HL-60 (cell line): ENCODE measurements at places on chromosomes 16 and 17.

- DNase-seq, result peak; percentile 51
These were observed 22.2 kb downstream of the SERPINF1 start for GRCh38 chr17:1783834-1784611.

GRCh38 chr16:49158029-49158642 is 123.5 kb downstream of the CBLN1 start:
- peak; percentile 4 for DNase-seq

DNA sequence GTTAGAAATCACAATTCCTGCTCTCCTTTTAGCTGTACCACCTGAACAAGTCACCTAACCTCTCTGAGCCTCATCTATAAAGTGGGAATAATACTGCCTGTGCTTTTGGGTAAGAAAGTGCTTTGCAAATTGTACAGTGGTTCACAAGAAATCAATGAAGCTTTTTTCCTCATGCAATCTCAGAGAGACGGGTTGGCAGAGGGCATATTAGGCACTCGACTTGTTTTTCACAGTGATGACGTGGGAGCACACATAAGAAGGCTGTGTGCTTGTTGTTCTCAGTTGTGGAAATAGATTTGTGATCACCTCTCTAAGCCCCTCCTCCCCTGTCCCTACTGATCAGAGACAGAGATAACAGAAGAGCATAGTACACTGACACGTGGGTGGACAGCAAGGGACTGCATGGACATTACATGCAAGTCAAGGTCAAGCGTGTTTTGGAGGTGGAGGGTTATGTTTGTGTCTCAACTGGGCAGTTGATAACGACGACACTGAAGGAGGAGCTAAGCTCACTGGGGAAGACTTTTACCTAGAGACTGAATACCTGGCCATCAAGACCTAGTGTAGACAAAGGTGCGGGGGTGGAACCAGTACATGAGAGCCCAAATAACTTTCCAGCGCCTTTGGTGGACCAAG is 1.7 kb upstream of the GPT2 start:
- no peak for DNase-seq

GRCh38 chr17:40103688-40104087 is 3.3 kb upstream of the NR1D1 start:
- no peak for DNase-seq

- DNase-seq, result no peak
These were observed 23.0 kb downstream of the SLC35G3 start for GRCh38 chr17:35170968-35171771.

GRCh38 chr17:79183293-79184158 is 108.9 kb downstream of the ENGASE start:
- DNase-seq, result no peak

- DNase-seq, result no peak
These were observed 268.5 kb downstream of the C16orf95 start for GRCh38 chr16:87048730-87049115.

GRCh38 chr16:56684256-56684925 is 2.1 kb downstream of the MT1X start:
- DNase-seq, result no peak

DNA sequence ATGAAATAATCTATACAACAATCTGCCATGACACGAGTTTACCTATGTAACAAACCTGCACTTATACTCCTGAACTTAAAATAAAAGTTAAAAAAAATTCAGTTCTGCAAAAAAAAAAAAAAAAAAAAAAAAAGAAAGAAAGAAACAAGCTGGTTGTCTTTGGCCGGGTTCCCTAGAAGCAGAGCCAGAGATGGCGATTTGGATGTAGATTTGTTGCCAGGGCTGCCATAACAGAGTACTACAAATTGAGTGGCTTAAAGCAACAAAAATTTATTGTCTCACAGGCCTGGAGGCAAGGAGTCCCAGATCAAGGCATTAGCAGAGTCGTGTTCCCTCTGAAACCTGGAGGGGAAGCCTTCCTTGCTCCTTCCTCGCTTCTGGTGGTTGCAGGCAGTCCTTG is 20.4 kb downstream of the SYT17 start:
- DNase-seq, result no peak

DNA sequence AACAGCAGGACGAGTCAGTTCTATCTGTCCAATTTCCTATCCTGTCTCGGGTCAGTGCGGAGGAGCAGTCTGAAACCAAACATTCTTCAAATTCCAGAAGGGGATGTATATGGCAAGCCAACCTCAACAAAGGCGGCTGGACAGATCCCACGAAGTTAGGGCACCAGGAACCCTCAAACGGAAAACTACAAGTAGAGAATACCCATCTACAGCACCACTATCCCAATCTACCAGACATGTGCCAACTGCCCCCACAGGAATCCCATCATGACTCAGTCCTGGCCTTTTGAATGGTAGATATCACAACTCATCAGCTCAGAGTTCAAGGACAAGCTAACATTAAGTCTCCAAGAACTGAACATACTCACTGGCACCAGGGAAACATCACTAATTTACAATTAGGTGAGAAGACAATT is 2.3 kb downstream of the NAT9 start:
- no peak for DNase-seq

GRCh38 chr17:78418326-78419026 is 40.0 kb downstream of the PGS1 start:
- no peak for DNase-seq

GRCh38 chr17:52536489-52536888 is 378.0 kb upstream of the CA10 start:
- DNase-seq, result no peak

DNA sequence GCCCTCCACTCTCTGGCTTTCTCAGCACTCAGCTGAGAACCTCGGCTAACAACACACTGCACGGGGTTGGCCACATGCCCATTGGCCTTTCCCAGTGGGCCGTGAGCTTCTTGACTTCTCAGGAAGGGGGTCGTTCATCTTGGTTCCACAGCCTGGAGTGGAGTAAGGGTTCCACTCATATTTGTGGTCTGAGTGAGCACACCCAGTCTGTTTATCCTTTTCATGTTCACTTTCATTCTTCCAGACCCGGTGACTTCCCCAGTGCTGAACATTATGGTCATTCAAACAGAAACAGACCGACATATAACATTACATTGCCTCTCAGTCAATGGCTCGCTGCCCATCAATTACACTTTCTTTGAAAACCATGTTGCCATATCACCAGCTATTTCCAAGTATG is 8.2 kb downstream of the MILR1 start:
- DNase-seq, result no peak

- DNase-seq, result no peak
These were observed 50.6 kb downstream of the PGS1 start for GRCh38 chr17:78428836-78429617.

DNA sequence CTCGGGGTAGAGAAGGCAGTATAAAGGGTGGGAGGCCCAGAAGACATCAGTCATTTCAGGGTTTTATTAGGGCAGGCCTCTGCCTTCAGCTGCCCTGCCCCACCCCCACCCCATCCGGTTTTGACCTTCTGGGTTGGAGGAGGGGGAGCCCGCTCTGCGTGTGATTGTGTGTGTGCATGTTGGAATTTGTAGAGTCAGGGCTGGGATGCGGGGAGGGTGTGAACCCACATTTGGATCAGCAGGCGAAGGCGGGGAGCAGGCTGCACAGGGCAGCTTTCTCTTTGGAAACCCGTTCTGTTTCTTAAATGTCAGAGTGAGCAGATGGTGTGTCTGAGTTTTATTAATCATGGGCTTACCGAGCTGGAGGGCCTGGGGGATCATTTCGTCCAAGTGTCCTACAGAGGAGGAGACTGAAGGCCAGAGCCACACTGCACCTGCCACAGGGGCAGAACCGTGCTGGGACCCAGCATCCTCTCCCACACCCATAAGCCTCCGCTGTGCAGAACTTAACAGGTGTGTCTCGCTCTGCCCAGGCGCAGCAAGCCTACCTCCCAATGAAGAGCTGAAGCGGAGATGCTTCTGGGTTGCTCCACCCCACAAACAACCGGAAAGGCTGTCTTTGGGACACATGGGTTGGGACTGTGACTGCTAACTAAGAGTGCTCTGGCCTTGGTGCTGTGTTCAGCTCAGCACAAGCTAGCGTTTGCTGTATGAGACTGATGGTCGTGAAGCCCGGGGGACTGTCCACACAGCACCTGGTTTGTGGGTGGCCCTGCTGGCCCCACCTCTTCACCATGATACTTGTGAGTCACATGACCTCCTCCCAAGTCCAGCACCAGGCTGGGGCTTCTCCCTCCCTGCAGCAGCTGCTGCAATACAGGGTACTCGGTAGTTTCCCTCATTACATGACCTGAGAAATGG is 70.9 kb upstream of the GSE1 start:
- no peak for DNase-seq

DNA sequence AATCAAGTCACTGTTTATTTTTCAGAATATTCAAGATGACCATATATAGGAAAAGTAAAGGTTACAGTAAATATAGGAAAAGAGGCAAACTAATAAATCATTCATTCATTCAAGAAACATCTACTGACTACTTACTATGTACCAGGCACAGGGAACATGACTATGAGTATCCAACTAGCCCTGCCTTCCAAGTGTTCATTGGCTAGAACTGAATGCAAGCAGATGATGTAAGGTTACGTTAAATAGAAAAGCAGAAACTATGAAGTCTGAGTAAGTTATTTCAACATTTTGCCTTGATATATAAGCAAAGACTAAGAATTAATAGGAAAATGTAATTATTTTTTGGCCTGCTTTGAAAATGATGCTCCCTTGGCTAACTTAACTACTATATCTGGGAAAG is 36.7 kb downstream of the SPAG9 start:
- DNase-seq, result no peak

DNA sequence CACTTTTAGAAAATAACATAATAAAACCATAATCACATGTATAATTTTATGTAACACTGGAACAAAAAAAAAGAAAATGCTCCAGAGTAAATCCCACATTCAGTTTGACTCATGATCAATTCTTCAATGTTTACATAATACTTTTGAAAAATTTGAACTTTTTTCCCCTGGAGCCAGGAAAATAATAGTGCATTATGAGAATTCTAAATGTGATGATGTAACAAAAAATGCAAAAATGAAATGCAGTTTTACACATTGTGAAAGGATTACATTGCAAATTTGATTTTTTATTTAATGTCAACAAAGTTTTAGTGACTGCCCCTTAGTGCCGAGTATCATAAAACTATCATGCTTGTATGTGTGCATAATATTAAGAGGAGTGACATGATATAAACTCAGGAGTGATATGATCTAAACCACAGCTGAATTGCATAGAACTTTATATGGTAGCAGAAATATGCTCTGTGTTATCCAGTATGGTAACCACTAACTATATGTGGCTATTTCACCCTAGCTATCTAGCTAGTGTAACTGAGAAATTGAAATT is 238.2 kb downstream of the CDH8 start:
- DNase-seq, result no peak

DNA sequence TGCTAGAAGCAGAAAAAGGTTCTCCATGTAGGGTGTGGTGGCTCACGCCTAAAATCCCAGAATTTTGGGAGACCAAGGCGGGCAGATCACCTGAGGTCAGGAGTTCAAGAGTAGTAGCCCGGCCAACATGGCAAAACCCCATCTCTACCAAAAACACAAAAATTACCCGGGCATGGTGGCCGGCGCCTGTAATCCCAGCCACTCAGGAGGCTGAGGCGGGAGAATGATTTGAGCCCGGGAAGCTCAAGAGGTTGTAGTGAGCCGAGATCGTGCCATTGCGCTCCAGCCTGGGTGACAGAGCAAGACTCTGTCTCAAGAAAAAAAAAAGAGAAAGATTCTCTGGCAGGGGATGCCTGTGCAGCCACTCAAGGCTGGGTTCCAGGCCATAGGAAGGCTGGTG is 54.2 kb downstream of the PITPNM3 start:
- DNase-seq, result no peak

GRCh38 chr17:222172-222571 is 40.7 kb upstream of the DOC2B start:
- DNase-seq, result no peak

- DNase-seq, result peak; percentile 58
These were observed at the start of gene DHRS11 for GRCh38 chr17:36591434-36592315. DHRS11 (plus strand) TSS chr17:36591879; CDS start chr17:36592010, 131 bp downstream.

- DNase-seq, result no peak
These were observed 19.6 kb upstream of the EEF2K start for GRCh38 chr16:22186517-22186916.

GRCh38 chr17:80265205-80266068 is 4.8 kb downstream of the RNF213 start:
- no peak for DNase-seq

DNA sequence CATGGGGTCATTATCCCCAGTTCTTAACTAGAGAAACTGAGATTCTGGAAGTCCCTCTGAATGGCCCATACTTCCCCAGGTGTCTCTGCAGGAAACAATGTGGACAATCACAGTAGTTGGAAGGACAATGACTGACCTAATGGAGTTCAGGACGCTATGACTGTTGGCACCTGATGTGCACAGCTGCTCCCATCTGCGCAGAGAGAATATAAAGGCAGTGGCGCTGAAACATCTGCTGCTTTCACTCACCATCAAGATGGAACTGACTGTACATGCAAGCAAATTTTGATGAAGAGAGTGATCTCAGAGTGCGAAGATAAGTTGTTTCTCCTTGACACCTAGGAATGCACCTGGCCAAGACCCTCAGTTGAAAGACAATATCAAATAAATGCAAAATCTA is 395.7 kb upstream of the ASIC2 start:
- DNase-seq, result no peak

- DNase-seq, result no peak
These were observed 16.4 kb upstream of the CLEC18A start for GRCh38 chr16:69934751-69935150.

DNA sequence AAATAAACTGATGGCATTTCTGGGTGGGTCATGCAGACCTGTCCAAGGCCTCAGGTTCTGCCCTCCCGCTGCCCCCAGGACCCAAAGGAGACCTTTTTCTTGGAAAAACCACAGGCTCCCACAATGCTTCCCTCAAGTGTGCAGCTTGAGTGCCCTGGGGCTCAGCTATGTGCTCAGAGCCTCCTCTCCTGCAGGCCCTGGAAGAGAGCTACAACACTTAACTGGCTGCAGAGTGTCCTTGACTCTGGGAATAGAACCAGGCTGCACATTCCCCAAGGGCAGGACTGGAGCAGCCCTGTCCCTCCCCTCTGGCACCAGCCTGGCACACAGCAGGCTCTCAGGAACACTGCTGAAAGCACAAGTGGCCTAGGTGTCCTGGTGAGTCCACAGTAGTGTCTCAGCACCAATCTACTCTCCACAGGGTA is 4.8 kb upstream of the SREBF1 start:
- DNase-seq, result no peak

DNA sequence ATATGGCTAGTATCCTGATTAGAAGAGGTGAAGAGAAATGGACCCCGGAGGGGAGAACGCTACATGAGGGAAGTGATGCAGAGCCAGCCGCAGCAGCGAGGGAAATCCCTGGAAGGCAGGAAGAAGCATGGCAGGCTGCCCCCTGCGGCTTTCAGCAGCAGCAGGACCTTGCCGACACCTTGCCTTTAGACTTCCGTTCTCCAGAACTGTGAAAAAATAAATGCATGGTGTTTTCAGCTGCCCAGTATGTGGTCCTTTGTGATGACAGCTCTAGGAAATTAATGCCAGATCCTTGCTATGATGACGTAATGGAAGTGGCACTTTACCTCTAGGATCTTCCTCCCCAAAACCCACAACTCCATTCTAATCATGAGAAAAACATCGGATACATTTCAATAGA is 9.7 kb upstream of the ZFP1 start:
- no peak for DNase-seq
